ENCODE measurements at places on chromosomes 7 and 10. TPM values are rescaled to one million over a fixed set of nuclear protein-coding genes. Genes with fewer than 3 reads are reported as not detected.
A peak's percentile ranks its signal among the peaks of the same experiment; 100 is the strongest.

GRCh38 chr7:2115760-2116447 is 116.8 kb downstream of the MAD1L1 start:
- H3K4me3 ChIP-seq: no peak overlapping the region
- H3K27me3 ChIP-seq: no peaks in the 10 kb centered on the region
- H3K4me1 ChIP-seq: peaks cover 3% of the 10 kb centered on the region
- H3K27ac ChIP-seq: no peak overlapping the region
- peak; percentile 29 for DNase-seq

DNA sequence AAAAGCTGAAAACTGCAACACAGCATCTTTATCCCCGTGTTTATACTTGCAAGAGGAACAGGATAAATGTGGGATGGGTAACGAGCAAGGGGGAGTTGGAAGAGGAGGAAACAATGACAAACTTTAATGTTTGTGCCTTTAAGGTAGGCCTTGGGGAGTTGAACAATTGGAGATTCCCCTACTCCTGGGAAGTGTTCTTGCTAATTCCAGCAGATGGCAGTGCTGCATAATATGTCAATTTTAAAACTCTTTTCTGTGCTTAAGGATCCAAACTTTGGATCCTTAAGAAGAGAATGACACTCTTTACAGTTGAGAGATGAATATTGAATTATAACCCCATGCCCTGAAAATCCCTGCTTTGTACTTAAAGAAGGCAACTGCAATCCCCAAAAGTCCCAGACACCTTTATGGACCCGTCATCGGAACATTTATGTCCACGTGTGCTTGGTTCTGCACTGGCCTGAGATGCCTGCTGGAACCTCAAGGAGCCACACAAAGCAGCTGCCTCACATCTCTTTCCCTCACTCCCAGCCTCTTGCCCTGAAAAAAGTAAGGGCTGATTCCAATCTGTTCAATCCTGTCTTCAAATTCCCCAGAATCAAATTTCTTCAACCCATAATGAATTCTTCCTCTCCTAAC is 12.0 kb downstream of the IFIT5 start:
- no peaks in the 10 kb centered on the region for H3K36me3 ChIP-seq
- H3K4me3 ChIP-seq: no peak overlapping the region
- no peaks in the 10 kb centered on the region for H3K27me3 ChIP-seq
- H3K27ac ChIP-seq: no peak overlapping the region

DNA sequence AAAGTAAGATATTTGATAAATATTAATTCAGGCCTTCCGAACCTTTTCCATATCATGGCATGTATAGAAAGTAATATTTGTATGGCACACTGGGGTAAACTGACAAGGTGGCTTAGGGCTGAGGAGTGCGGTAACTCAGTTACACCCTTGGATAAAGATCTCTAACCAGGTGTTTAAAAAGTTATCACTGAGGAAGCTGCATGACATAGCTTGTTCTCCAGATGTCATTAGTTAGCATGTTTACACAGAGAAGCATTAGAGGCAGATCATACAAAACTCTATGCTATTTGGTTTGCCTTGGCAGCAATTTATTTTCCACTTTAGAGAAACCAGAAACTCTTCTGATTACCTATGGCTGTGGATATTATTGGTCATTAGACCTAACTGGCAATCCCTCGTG is 118.2 kb downstream of the ST7 start:
- H3K4me1 ChIP-seq: peaks cover 20% of the 10 kb centered on the region
- no peak overlapping the region for H3K27ac ChIP-seq
- H3K36me3 ChIP-seq: no peaks in the 10 kb centered on the region
- no peaks in the 10 kb centered on the region for H3K27me3 ChIP-seq
- DNase-seq: no peak
- H3K4me3 ChIP-seq: no peak overlapping the region

DNA sequence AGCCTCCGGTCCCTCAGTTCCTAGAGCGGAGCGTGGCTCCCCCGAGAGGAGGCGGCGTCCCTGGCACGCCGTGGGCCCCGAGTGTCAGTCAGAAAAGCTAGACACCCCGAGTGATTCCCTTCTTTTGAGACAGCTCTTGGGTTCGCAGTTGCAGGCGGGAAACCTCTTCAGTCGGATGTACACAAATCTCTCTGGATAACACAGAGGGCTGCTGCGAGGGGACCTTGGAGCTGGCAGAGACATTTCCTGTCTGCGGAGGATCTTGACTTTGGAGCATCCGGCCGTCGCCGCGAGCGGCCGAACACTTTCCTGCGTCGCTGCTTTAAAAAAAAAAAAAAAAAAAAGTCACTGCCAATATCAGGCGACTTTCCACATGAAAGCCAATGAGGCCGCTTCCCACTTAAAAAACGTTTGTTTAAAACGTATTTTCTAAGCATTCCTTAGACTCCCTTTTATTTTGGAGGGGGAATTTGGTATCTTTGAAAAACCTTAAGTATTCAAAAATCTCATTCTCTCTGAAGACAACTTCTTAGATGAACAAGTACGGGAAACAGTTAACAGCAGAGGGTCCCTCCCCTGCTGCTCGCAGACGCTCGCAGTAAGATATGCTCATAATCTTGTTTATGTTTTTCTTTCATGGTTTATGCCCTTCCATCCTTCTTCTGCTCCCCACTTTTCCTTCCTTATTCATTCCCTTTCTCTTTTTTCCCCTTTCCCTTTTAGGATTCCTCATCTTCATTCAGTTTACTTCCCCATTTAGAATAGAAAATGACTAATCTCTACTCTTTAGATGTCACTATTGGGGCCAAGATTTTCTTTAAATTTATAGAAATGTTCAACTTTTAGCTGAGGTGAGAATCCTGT is 10.0 kb downstream of the HHEX start:
- peaks cover 27% of the 10 kb centered on the region for H3K4me1 ChIP-seq
- no peaks in the 10 kb centered on the region for H3K27me3 ChIP-seq
- DNase-seq: peak; percentile 15
- peaks cover 11% of the 10 kb centered on the region for H3K36me3 ChIP-seq
- H3K4me3 ChIP-seq: peak overlapping the region; percentile 76
- no peak overlapping the region for H3K27ac ChIP-seq

DNA sequence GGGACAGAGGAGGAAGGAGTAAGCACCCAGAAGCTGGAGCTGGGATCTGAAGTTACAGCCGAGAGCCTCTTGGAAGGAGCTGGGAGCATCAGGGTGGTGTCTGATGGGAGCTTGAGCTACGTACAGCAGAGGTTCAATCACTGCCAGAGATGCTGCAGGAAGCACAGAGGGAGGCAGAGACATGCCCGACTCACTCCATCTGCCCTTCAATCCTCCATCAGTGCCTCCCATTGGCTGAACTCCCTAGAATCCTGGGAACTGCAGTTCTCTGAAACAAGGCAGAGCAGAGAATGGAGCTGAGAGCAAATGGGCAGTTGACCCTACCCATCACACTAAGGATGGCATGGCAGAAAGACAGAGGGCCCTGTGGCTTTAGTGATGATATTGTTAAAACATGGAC is 40.0 kb upstream of the CTBP2 start:
- no peaks in the 10 kb centered on the region for H3K4me1 ChIP-seq
- H3K4me3 ChIP-seq: no peak overlapping the region
- DNase-seq: no peak
- H3K27ac ChIP-seq: no peak overlapping the region

GRCh38 chr7:2129323-2130095 is 103.2 kb downstream of the MAD1L1 start:
- no peak overlapping the region for H3K4me3 ChIP-seq
- no peak overlapping the region for H3K27ac ChIP-seq
- peaks cover 39% of the 10 kb centered on the region for H3K36me3 ChIP-seq
- no peaks in the 10 kb centered on the region for H3K4me1 ChIP-seq
- H3K27me3 ChIP-seq: no peaks in the 10 kb centered on the region

- peak overlapping the region; percentile 27 for H3K27ac ChIP-seq
- H3K4me1 ChIP-seq: peaks cover 28% of the 10 kb centered on the region
- peak; percentile 48 for DNase-seq
- H3K36me3 ChIP-seq: no peaks in the 10 kb centered on the region
- H3K4me3 ChIP-seq: no peak overlapping the region
Observed at GRCh38 chr10:62745581-62745980, 58.9 kb upstream of the ADO start.

- peaks cover 48% of the 10 kb centered on the region for H3K4me1 ChIP-seq
- H3K36me3 ChIP-seq: peaks cover 84% of the 10 kb centered on the region
Observed at GRCh38 chr10:71354776-71355175, 35.7 kb downstream of the SLC29A3 start.

DNA sequence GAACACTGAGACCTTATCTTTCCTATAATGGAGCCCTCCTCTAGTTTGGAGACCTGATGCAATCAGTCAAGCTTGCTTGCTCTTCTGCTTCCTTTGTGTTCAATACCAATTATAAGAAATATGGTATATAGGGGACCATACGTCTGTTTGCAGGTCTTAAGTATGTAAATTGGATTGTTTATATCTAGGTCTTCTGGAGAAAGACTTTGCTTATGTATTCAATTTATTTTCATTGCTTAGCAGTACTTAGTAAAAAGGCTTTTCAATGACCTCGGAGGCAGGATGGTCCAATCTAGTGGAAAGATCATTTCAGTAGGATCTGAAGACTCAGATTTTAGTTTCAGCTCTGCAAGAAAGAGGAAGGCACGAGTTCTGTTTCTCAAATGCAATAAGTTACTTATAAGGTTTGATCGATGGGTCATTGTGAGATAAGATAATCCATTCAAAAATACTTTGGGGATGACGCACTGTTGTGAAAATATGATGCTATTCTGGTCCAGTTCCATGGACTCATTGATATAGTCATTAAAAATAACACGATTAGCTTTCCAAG is 571.6 kb downstream of the SH2D4B start:
- DNase-seq: no peak
- no peak overlapping the region for H3K27ac ChIP-seq
- no peaks in the 10 kb centered on the region for H3K27me3 ChIP-seq
- H3K4me1 ChIP-seq: no peaks in the 10 kb centered on the region
- H3K36me3 ChIP-seq: no peaks in the 10 kb centered on the region

DNA sequence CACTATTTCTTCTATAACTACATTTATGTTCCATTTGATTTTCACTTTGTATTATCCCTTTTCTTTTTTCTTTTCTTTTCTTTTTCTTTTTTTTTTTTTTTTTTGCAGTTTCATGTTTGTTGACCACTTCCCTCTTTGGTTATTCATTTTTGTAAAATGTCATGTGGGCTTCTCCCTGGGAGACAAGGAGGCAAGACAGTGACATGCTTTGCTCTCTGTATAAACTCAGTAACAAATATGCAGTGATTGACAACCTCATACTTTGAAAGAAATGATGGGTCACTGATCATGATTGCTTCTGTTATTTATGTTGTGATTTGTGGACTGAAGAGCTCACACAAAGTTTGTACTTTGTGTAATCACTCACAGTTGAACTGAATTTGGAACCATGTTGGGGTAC is 90.2 kb upstream of the ABI1 start:
- H3K27ac ChIP-seq: no peak overlapping the region
- no peak overlapping the region for H3K4me3 ChIP-seq
- no peaks in the 10 kb centered on the region for H3K36me3 ChIP-seq
- peak; percentile 17 for DNase-seq
- no peaks in the 10 kb centered on the region for H3K4me1 ChIP-seq

- H3K27me3 ChIP-seq: no peaks in the 10 kb centered on the region
- H3K4me1 ChIP-seq: peaks cover 32% of the 10 kb centered on the region
- peak overlapping the region; percentile 58 for H3K27ac ChIP-seq
Observed at GRCh38 chr7:140242057-140243031, 65.6 kb upstream of the KDM7A start.

DNA sequence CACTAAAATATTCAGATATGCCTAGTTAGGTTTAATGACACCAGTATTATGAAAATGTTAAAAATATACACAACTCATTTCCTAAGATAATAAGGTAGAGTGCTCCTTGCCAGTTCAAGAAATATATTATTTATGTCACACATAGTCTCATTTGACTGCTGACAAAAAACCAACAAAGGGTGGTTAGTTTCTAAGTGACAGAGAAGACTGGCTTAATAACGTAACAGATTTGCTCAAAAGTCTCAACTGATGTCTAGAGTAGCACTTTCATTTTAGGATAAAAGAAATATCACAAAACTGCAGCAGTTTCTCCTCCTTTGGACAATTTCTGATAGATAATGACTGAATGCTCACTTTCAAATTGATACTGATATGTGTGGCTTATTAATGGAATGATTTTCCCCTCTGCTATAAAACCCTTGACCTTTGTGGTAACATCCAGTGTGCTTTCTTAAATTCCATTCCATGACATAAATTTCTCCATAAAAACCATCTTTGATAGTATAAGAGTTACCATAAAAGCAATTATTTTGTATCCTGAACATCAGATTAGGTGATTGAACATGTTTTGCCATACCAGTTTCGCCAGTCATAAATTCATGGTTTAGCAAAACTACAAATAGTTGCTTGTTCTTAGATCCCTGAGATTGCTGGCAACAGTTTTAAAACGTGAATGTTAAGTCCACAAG is 94.2 kb downstream of the NRBF2 start:
- no peaks in the 10 kb centered on the region for H3K36me3 ChIP-seq
- no peak for DNase-seq
- no peaks in the 10 kb centered on the region for H3K27me3 ChIP-seq
- H3K4me1 ChIP-seq: peaks cover 2% of the 10 kb centered on the region
- no peak overlapping the region for H3K4me3 ChIP-seq

GRCh38 chr7:134021836-134022235 is 105.3 kb upstream of the LRGUK start:
- no peak for DNase-seq
- no peaks in the 10 kb centered on the region for H3K27me3 ChIP-seq
- no peaks in the 10 kb centered on the region for H3K36me3 ChIP-seq
- H3K27ac ChIP-seq: no peak overlapping the region
- H3K4me3 ChIP-seq: no peak overlapping the region

DNA sequence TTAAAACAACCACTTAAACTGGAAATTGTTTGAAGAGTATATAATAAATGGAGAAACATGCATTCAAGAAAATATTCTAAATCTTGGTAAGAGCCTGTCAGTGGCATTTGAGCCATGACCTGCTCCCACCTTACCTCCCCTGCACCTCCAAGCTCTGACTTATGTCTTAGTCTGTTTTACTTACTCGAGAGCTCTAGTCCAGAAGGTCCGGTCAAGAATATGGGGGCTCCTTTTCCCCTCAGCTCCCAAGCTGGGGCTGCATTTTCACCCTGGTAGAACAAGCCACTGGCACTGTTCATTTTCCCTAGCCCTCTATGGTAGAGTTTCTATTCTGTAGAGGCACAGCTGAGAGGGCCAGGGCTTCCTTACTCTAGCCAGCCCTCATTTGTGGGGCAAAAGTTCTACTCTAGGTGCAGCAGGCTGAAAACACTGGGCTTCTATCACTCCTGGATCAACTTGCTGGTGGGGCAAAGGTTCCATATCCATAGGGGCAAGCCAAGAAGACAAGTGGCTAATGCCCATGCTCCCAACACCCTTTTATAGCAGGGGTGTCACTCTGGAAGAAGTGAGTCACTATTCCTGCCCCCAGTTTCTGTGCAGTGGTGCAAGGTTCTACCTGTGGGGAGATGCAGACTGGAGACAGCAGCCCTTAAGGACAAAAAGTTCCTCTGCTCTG is 40.6 kb downstream of the ZNF438 start:
- peaks cover 68% of the 10 kb centered on the region for H3K4me1 ChIP-seq
- no peaks in the 10 kb centered on the region for H3K27me3 ChIP-seq
- H3K36me3 ChIP-seq: peaks cover 2% of the 10 kb centered on the region
- H3K27ac ChIP-seq: peak overlapping the region; percentile 48
- peak overlapping the region; percentile 18 for H3K4me3 ChIP-seq

HOXA9 gene
- 2.3 TPM for polyA plus RNA-seq

GIMAP7 gene
- polyA plus RNA-seq: 54.5 TPM

AGR3 gene
- polyA plus RNA-seq: not detected

CPA2 gene
- not detected for polyA plus RNA-seq

PKD2L1 gene
- polyA plus RNA-seq: 1.5 TPM

CCDC3 gene
- polyA plus RNA-seq: not detected

SMC3 gene
- 1.9 TPM for polyA plus RNA-seq
